ENCODE measurements at places on chromosomes 11 and 22.

DNA sequence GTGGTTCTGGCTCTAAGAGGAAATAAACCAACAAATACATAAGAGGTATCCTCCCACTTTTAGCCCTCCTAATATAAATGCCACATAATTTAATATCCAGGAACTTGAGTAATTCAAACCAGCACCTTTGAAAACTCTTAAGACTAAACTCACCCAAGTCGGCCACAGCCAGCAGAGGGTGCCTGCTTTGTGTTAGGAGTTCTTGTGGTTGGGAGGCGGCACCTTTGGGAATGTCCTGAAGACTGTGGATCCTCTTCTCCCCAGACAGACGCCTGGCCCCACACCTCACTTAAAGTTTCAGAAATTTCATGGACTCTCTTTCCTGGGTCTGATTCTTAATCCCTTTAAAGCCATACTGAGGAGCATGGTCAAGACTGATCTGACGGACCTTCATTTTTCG lies 169.0 kb downstream of the TBC1D22A start:
- no peak for DNase-seq

- no peak for DNase-seq
Observed at GRCh38 chr11:114052160-114052559, 7.4 kb upstream of the ZBTB16 start.

GRCh38 chr22:32446321-32446720 lies 17.9 kb downstream of the BPIFC start:
- DNase-seq = no peak

GRCh38 chr11:66639066-66639813 lies 737 bp downstream of the RBM4 start:
- peak; percentile 31 for DNase-seq

DNA sequence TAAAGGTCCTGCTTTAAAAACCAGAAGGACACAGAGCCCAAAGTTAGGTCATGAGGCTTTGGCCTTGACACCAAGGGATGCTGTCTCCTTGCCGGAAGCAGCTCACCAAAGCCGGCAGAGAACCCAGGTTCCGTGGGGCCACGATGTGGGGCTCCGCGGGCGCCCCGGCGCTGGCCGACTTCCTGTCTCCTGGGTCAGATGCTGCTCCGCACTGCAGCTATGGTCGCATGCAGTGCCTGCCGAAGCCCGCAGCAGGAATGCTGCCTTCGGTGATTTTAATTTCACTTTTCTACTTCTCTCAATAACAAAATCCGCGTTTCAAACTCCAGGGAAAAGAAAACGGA lies 454 bp upstream of the OTUB1 start:
- no peak for DNase-seq

GRCh38 chr11:63763496-63764339 lies 4.9 kb downstream of the ZFTA start:
- no peak for DNase-seq

GRCh38 chr11:131932584-131933325 lies 562.3 kb downstream of the NTM start:
- DNase-seq = no peak

GRCh38 chr11:45052361-45052760 lies 94.1 kb upstream of the PRDM11 start:
- no peak for DNase-seq

GRCh38 chr22:26325641-26326040 lies 103.4 kb upstream of the ASPHD2 start:
- DNase-seq = peak; percentile 72

DNA sequence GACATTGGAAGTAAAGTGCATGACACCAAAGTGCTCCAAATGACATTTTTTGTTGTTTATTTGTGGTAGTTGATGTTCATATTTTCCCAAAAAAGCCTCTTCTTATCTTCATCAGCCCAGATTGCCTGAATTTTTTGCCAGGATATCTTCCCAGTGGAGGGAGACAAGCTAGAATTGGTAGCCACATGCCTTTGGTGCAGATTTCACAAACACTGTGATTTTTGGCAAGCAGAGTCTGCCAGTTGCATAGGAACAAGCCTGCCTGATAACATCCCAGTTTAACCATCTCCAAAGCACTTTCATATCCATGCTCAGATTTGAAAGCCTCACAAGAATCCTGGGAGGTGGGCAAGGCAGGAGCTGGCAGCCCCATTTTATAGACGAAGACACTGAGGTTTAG lies 102.3 kb upstream of the SYT13 start:
- DNase-seq = no peak

DNA sequence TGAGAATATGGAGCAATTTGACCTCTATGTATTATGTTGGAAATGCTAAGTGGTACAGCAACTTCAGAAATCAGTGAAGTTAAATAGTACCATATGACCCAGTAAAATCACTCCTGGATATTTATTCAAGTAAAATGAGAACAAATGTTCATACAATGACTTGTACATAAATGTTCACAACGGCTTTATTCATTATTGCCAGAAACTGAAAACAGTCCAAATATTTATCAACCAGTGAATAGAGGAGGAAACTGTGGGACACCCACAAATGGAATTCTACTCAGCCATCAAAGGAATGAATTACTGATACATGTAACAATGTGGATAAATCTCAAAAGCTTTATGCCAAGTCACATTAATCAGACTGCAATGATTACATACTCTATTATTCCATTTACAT lies 416.3 kb downstream of the AASDHPPT start:
- no peak for DNase-seq

- no peak for DNase-seq
Observed at GRCh38 chr22:45878901-45879551, 97.9 kb downstream of the WNT7B start.

DNA sequence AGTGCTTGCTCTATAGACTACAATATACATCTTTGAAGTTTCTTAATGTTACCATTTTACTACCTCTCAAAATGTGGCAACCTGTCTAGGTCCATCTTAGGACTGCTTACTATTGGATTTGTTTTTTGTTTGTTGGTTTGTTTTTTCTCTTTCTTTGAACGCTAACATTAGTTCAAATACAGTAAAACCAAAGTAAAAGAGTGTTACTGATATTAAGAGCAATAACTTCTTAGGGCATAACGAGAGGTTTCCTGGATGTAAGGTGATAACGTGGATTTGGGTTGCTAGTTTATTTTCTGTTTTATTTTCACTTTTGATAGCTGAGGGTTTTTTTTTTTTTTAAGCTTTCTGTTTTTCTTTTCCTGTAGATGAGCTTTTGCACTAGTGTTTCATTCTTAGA lies 43.6 kb downstream of the TMEM135 start:
- DNase-seq = no peak

GRCh38 chr11:95456714-95457491 lies 225.9 kb upstream of the SESN3 start:
- DNase-seq = no peak

- DNase-seq = no peak
Observed at GRCh38 chr22:27895600-27895999, 23.5 kb downstream of the PITPNB start.

DNA sequence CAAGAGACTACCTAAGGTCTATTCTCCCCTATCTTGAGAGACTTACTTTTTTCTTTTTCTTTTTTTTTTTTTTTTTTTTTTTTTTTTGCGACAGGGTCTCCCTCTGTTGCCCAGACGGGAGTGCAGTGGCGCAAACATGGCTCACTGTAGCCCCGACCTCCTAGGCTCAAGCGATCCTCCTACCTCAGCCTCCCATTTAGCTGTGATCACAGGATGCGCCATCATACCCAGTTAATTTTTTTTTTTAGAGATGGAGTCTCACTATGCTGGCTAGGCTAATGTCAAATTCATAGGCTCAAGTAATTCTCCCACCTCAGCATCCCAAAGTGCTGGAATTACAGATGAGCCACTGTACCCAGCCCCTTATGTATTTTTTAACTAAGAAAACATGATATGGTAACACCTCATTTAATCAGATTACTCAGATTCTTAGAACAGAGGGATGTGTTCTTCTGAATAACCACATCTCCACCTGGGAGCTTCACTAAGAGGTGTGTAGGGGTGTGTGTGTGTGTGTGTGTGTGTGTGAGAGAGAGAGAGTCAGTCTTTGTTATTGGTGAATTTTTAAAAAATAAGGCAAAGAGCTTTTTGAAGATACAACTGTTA lies 102.9 kb downstream of the USP35 start:
- no peak for DNase-seq

DNA sequence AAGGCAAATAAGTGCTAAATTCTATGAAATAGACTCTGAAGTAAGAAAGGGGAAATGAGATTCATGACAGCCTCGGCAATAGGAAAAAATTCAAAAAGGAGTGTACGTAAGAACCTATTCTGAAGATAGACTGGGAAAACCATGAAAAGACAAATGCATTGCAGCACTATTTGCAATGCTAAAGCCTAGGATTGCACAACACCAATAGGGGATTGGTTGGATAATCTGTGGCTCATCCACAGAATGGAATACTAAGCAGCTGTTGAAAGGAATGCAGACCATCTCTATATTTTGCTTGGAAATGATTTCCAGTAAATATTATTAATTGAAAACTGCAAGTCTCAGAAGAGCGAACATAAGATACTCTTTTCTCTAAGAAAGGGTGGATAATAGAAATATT lies 91.7 kb upstream of the CLMP start:
- no peak for DNase-seq

GRCh38 chr11:124329787-124330478 lies 9.9 kb upstream of the OR8D2 start:
- DNase-seq = no peak

Data from NCI-H2029 (cell line).